CD14-positive monocyte (primary cell): ENCODE measurements at places on chromosomes 5 and 9.

DNA sequence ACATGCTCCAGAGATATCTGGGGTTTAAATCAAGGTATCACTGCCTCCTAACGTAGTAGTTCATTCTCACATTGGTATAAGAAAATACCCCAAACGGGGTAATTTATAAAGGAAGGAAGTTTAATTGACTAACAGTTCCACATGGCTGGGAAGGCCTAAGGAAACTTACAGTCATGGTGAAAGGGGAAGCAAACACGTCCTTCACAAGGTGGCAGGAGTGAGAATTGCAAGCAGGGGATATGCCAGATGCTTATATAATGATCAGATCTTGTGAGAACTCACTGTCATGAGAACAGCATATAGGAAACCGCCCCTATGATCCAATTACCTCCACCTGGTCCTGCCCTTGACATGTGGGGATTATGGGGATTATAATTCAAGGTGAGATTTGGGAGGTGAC is 1280.2 kb upstream of the C9orf72 start:
- no peak for DNase-seq

DNA sequence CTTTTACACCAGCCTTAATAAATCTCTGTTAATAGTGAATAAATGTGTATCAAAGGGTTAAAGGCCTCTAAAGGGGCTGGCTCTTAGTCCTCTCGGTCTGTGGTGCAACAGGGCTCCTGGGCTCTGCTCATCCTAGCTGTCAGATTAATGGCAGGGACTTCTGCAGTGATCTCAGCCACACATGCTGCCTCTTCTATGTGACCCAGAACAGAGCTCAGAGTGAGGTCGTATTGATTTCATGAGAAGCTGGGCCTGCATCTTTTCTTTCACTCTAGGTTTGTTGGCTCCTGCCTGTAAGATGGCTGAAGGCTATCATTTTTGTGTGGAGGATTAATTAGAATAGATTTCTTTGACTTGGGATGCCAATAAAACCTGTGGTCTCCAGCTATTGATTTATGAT is 165.0 kb upstream of the GLRA1 start:
- no peak for DNase-seq

GRCh38 chr5:134103998-134104654 is 10.4 kb upstream of the TCF7 start:
- DNase-seq: no peak

DNA sequence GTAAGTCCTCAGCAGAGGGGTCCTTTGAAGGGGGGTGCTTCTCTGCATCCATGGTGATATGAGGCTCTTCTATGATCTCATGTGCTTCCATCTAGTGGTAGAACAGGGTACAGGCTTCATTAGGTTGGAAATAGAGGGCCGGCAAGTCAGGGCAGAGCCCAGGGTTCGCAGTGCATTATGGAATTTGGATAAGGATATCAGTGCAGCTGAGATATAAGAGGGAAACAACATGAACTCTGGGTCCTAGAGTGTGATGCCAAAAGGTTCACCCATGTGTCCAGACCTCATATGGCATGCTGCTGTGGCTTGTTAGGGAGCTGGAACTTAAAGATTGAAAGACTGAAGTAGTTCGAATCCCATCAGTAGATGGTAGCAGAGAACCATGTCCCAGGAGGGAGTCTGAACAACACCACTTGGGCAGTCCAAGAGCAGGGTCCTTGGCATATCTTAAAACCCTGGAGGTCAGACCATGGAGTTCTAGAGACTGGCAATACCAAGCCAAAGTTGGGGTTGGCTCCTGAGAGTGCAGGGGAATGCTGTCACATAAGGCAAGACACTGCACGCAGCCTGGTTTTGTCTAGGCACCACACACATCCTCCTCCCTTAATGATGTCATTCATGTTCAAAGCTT is 2.3 kb downstream of the FAM221B start:
- DNase-seq: peak; percentile 54

DNA sequence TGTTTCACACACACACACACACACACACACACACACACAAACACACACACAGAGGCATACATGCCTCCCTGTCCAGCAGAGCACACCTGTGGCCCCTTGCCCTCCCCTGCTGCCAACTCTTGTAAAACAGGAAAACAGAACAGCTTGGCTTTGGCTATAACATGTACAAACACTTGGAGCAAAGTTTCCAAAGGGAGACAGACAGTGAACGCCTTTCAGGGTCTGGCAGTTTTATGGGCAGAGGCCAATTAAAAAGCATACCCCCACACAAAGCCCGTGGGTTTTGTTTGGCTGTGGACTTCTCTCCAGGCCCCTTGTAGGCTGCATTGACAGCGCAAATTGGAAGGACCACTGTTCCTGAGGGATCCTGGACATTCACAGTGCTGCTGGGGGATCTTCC is 265.6 kb downstream of the PAPPA start:
- no peak for DNase-seq

DNA sequence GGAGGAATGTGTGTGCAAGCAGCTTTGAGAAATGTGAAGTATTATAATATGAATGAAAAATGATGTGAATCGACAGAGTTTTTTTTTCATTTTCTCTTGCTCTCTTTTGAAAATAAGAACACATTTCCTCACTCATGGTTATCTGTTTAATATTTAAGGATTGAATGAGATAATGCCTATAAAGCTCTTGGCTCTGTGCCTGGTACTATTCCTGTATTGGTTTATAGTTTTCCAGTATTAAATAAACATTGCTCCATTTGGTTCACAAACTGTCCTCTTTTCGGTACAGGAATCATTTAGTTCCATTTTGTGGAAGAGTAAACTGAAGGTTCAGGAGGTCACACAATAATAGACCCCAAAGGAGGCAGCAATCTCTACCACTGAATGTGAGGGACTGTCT is 1185.5 kb upstream of the WWC1 start:
- no peak for DNase-seq

DNA sequence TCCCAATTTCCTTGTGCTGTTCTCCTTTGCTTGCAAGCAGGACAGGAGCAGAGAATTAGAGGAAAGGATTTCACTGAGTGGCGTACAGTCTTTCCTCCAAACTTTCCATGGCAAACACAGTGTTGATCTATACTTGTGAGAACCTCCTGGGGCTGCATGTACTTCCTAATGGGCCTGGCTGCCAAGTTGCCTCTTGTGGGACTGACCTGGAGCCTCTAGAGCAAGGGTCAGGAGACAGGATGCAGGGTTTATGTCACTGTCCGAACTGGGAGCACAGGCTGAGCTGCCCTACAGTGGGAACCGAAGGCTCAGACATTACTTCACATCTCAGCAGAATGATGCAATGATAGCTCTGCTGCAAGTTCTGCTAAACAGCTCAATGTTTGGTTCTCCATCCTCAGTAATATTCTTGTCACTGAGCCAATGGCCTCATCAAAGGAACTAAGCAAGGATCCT is 102.3 kb downstream of the ENC1 start:
- DNase-seq: peak; percentile 92

- peak; percentile 56 for DNase-seq
Measured at GRCh38 chr9:98775831-98776441, 20.4 kb downstream of the ANKS6 start.
